Muscle of leg (tissue), 16 donors: ENCODE measurements at places on chromosomes 16 and 17. TPM values are rescaled to one million over a fixed set of nuclear protein-coding genes. Genes with fewer than 3 reads are reported as not detected.
A peak's percentile ranks its signal among the peaks of the same experiment; 100 is the strongest.

- DNase-seq = no peak
Observed at GRCh38 chr16:78556421-78556820, 457.0 kb downstream of the WWOX start.

DNA sequence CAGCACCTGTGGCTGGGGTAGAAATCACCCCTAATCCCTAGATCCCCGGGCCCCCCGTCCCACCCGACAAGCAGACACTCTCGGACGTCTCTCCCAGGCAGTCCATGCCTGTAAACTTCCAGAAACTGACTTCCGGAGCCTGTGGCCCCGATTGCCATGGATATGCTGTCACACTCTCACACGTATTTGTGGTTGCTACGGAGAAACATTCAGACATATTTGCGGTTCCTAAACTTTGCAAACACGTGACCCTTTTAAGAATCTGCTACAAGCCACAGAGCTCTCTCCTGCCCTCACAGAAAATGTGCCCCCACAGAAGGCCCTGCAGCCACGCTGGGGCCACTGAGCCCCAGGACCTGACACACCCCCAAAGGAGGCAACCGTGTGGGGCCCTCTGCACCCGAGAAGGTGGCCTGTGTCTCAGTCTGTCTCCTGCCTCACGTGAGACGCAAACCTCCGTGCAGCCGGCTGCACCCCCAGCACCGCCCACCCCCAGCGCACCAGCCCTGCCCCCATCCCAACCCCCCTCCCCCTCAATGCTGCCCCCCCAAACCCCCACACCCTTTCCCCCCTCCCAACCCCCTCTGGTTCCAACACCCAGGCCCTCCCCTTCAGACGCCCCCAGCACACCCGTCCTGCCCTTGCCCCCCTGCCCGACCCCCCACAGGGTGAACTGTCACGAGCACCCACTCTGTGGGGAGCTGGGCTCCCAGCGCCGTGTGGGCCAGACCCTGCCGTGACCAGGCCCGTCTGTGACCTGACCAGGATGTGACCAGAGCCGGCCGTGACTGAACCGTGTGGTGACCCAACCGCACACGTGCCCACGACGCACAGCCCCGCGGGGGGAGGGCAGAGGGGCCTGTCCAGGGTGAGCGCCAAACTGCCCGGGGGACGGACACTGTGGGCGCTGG, 66.3 kb upstream of the METRNL start:
- peak; percentile 65 for DNase-seq

GRCh38 chr16:50036426-50036825, 11.4 kb downstream of the CNEP1R1 start:
- no peak for DNase-seq

DNA sequence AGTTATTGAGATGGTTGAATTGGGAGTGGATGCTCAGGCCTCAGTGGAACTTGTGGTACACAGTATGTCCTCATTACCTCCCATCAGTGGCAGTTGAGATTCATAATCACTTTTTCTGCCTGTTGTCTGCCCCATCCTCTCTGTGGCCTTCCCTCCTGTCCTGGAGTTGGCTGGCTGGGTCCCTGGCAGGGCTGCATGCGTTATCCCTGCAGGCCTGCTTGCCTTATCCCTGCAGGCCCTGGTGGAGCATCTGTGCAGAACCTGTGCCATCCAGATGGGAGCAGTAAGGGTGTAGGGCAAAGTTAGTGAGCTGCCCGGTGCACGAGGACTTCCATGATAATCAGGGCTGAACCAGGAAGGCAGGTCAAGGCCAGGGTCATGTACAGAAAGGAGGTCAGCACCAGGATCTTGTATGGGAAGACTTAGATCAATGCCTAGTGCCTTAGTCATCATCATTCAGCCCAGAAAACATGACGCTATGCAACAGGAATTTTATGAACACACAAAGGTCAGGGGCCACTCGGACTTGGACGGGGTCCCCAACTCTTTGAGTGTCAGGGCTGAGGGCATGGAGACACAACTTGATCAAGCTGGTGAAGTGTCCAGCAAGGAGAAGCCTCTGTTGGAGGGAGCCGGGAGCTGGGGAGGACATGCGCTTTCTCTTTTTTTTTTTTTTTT, 47.2 kb downstream of the ABCC1 start:
- DNase-seq = no peak

GRCh38 chr17:60920107-60920506, 242.5 kb downstream of the BCAS3 start:
- DNase-seq = no peak

GRCh38 chr17:3529817-3530741, 27.5 kb downstream of the TRPV3 start:
- peak; percentile 95 for DNase-seq

The KRTAP17-1 gene
- not detected for total RNA-seq

DNA sequence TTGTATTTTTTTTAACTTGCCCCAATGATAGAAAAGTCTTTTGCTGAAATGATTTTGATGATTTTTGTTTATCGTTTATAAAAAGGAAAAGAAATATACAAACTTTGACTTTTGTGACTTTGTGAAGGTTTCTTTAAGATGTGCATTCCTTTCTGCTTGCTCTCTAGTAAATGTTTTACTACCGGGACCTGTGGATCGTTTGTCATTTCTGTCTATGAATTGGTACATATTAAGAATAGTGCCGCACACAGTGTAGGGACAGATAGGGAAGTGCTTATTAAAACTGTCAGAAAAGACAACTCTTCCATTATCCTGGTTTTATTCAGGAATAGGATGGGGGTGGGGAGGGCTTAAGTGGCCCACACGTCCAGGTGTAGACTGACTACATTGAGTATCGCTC, 8.1 kb upstream of the PSMC5 start:
- no peak for DNase-seq

GRCh38 chr17:15999974-16000827, 577 bp downstream of the TTC19 start:
- peak; percentile 73 for DNase-seq

The NOD2 gene
- total RNA-seq = 1.5 TPM

- peak; percentile 74 for DNase-seq
Observed at GRCh38 chr17:7886227-7887037, 2.2 kb upstream of the CHD3 start.

DNA sequence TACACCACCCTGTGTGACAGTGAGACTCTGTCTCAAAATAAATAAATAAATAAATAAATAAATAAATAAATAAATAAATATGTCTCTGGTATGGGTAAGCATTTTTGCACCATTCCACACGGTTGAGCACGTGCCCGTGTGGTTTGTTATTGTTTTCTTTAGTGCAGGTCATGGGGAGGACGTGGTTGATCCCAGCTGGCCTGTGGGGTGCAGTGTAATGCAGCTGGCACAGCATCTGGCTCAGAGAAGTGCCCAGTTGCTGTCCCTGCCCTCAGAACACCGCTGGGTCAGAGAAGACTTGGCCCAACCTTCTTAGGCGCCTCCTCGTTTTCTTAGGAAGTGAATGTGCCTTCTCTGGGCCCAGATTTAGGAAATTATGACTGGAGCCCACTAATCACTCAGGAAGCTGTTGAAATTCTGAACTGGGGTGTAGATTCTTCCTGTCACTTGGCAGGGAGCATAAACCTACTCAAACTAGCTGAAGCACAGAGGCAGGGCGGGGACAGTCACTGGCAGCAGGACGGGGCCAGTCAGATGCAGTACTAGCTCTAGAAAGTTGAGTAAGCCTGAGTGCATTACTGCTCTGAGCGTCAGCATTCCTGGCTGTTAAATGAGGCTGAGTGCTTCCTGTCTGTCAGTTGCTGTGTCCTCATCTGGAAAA, 85.9 kb downstream of the SNX29 start:
- peak; percentile 79 for DNase-seq

DNA sequence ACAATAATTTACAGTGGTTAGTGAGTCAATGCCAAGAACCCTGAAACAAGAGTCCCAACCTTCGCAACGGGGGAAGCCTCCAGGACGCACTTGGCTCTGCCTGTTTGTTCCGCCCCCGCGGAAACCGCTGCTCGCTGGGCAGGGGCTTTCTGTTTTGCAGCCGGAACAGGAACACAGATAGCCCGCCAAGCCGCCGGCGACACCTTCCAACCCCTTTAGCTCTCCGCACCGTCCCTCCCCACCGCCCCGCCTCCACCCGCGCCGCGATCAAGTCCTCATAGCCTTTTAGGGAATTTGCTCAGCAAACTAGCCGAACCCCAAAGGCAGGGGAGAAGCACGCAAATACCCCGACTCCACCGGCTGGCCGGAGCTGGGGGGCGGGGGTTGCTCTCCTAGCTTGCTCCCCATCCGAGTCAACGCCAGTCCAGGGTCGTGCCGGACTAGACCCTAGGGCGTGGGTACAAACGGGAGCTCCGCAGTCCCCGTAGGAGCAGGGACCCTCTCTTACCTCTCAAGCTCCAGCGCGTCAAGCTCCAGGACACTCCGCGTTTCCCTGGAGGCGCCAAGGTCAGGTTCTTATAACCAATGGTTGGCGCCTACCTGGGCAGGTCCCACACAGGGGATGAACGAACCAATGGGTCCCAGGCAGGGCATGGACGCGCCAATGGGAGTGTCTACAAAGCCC, at the start of gene SLFN13:
Gene SLFN13 (minus strand): TSS at position 553 of the 685 bp plus-strand sequence. CDS start 3,086 bp downstream, outside the sequence.
- peak; percentile 74 for DNase-seq

DNA sequence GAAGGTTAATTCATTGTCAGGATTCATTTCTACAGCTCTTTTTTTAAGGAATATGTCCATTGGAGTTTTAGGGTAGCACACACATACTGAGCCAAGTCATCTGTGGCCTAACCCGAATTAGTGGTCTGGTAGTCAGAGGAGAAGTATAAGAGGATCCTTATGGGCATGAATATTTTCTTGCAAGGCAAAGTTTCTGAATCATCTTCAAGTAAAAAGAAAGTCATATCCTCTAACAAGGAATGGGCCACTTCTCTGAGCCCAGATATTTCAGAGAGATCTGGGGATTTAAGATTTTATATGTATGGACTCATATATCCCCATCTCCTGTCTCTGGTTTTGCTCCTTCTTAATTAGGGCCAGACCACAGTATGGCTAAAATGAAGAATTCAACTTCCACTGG, 99.2 kb upstream of the CDH8 start:
- no peak for DNase-seq

DNA sequence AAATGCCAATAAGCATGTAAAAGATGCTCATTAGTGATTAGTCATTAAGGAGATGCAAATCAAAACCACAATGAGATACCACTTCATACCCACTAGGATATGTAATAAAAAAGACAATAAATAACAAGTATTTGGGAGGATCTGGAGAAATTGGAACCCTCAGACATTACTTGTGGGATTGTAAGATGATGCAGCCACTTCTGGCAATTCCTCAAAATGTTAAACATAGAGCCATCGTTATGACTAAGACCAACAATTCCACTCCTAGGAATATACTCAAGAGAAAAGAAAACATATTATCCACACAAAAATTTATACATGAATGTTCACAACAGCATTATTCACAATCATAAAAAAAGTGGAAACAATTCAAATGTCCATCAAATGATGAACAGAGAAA, 336.2 kb upstream of the PMFBP1 start:
- DNase-seq = no peak
